SJCRH30 (cell line): ENCODE measurements at places on chromosomes 5 and 9.
A peak's percentile ranks its signal among the peaks of the same experiment; 100 is the strongest.

- no peak for DNase-seq
Measured at GRCh38 chr5:14268738-14269137, 125.6 kb downstream of the TRIO start.

DNA sequence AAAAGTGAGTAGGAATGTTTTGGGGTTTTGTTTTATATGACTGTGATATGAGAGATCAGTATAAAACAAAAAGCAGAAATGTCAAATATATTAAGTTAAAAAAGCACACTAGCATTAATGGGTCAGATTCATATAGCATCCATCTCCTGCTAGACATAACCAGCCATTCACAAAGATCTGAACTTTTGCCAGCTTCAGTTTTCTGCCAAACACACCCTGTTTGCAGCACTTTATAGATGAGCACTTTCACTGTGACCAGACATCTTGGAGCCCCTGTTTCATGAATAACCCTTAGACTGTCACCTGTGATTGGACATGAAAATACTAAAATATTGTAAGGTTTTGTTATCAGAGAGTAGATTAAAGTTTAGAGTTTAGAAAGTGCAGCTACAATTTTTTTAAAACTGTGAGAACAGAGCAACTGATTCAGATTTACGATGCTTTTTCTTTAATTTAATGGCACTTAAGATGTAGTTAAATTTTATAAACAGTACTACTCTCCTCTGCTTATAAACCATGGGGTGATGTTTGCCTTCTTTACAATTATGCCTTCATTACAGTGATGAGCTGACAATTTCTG, 142.6 kb downstream of the KCTD16 start:
- DNase-seq, result no peak

DNA sequence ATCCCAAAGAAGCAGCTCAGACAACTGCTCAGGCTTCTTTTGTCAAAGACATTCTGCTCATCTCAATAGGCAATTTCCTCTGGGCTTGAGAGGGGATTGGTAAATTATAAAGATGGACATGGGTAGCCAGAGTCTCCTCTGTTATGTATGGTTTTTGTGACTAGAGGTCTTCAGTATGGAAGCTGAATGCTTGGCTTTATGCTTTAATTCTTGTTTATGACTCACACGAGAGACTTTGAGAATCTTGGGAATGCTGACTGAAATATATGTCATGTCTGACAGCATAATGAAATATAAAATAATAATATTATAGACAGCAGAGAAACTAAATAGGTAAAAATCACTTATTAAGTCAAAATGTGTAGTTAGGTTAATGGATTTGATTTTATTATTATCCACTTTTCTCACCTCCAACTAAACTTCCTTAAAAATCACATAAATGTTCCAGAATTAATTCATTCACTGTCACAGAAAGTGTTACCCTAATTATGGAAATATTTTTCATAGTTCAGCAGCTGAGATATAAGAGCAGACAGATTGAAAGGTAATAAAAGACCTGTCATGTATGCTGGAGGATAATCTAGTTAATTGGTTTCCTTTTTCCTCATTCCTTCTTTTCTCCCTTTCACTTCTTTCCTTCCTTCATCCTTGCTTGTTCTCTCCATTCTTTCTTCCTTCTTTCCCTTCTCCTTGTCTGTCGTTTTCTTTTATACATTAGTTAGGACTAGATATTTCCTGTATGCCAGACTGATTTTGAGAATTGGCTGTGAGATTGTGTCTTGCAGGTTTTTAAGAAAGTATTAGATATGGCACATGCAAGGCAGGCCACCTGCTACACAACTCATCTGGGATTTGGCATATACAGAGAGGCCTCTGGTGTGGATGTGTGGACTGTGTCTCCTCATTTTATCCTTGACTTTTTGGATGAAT, 1866.1 kb upstream of the NUDT12 start:
- no peak for DNase-seq

GRCh38 chr5:108983461-108984092, 235.9 kb downstream of the FER start:
- no peak for DNase-seq

DNA sequence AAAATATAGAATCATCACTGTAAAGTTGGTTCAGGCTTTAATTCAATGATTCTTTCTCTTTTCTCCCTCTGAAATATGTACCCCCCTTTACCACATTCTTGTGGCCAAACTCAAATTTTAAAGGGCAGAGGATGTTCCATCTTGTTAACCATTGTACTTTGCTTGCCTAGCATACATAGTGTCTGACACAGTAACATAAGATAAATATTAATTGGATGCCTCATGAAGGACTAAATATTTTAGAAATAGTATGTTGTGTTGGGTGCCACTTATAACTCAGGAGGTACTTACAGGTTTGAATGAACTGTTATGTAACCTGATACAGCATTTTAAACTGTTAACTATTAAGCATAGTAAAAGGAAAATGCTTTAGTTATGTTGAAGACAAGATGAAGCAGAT, 71.5 kb downstream of the NIPBL start:
- no peak for DNase-seq

GRCh38 chr9:127897193-127897692, 2.2 kb downstream of the ST6GALNAC6 start:
- peak; percentile 94 for DNase-seq

- no peak for DNase-seq
Measured at GRCh38 chr9:76713381-76713780, 50.9 kb upstream of the PCA3 start.

DNA sequence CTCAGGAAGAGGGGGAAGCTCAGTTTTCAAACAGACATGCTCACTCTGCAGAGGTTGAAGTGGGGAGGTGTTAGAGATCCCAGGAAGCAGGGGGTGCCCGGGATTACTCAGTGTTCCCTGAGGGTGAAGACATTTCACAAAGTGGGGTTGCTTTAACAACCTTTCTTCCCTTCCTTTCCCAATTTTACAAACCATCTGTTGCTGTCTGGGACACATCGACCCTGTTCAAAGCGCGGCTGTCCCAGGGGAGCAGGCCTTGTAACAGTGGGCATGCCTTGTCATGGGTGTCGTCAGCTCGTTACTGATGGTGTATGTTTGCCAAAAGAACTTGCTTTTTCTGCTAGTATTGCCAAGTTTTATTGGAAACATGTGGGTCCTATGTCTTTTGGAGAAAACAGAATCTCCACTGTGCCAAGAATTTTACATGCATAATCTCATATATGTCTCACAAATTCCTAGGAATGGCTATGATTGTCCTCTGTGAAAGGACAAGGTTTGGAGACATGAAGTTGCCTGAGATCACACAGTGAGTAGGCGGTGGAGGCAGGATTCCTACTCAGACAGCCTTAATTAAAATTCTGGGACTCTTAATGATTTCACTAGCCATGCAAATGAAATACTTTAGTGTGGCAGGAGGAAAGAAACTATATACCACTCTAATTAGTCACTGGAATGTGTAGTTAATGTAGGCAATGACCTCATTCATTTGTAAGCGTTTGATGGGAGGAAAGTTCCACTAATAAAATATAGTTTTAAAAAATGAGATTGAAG, 198.9 kb downstream of the NXNL2 start:
- DNase-seq, result peak; percentile 18

DNA sequence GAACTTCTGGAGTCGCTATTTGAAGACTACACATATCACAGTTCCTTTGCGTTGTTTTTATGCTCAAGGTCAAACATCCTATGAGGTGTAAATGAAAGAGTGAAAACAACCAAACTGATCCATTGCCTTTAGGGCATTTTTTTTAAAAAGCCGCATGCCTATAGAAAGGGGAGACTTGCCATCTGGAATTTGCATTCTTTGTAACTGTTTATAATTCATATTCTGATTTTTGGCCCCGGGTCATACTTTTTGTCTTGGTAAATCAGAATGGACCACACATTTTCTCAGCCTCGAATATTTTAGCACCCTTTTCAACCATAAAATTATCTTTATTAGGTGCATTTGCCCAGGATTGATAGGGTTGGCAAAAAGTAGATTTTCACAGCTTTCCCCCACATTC, 188.0 kb downstream of the GOLPH3 start:
- DNase-seq, result no peak

DNA sequence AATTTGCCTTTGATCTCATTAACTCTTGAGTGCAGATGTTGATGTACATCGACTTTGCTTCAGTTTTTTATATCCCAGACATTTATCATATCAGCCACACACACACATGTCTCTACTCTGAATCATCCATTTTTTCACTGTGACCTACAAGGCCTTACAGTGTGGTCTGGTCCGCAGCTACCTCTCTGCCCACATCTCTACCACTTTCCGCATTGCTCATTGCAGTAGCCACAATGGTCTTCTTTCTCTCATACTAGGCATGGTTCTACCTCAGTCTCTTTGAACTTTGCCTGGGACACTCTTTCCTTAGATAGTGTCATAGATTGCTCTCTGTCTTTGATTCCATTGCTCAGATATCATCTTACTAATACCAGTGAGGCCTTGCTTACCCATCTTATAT, 87.9 kb upstream of the FSD1L start:
- DNase-seq, result no peak

DNA sequence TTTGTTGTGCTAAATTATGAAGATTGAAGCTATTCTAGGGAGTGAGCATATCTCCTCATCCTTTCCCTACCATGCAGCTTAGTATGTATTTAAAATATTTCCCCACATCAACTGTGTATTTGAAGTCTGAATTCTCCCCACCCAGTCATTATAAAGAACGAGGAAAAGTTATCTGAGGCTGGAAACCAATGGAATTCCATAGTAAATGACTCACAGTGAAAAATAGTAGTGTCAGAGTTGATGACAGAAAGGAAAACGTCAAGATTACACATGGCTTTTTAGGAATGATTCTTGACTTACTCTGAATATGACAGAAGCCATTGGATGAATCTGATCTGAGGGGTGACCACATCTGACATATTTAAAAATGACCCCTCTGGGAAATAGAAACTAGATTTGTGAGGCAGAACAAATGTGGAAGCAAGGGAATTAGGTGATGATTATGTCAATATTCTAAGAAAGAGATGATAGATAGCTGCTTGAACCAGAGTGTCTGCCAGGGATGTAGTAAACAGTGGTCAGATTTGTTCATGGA, 1768.9 kb upstream of the CDH9 start:
- no peak for DNase-seq

DNA sequence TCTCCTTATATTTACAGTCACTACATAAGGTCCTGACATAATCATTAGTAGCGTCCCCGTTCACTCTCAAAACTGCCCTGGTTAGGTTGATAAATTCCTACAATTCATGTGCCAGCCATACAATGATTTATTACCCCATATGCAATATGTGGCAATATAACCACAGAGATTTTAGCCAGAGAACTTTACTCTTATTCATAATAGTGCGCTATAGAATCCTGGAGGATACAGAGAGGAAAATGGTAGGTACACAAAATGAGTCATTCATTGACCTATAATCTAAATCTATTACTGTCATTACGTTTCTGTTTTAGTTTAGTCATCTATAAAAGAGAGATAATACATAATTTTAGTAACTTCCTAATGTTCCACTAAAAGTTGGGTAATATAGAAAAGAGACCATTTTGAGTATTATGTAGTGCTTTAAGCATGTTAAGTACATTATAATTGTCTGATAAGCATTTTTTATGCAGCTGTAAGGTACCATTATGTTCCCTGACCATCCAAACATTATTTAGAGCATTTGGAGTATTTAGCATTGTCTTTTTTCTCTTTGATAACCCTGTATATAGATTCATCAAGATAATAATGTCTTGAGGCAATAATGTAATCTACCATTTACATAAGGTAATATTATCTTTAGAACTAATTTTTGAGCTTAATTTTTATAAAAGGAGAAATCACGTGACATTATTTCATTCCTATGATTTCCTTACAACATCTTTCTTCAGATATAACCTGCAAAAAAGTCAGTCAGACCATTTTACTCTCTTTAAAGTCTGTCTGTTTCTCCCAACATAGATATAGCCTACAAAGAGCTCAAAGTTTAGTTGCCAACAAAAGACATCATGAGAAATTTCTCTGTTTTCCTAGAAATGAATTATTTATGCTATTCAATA, 655.5 kb upstream of the ZNF608 start:
- no peak for DNase-seq

GRCh38 chr9:10059044-10059443, 553.8 kb downstream of the PTPRD start:
- DNase-seq, result no peak

- DNase-seq, result no peak
Measured at GRCh38 chr5:141585594-141585993, 33.2 kb downstream of the DIAPH1 start.

- DNase-seq, result no peak
Measured at GRCh38 chr9:20394969-20395368, 227.3 kb downstream of the MLLT3 start.

DNA sequence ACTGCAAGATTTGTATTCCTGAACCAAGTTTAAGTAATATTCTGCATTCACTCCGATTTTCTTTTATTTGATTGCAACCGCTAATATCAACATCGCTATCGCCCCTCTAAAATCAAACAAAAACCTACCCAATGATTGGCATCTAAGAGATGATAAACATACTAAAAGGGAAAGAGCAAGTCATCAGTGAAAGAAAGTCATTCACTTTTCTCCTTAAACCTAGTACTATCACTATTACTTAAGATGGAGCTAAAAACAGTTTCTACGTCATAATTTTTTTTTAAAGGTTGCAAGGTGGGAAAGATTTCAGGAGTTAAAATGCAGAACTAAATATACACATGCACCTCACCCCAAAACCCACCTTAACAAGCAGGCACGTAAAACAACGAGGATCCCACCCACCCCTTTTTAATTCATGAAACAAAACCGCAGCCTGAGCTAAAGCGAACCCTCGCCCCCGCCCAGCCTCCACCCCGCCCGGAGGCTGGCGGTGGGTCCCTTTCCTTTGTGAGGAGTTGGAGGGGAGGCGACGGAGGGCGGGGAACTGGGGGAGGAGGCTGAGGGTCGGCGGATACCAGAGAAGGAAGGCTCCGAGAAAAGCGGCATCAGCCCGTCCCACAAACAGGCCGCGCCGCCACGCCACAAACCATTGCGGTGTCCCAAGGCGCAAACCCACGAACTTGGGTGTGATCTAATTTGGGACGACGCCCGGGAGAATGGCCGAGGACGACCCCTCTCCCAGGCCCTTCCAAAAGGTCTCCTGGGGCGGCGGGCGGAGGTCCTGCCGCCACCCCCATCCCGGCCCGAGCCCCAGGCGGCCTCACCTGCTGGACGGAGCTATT, 861 bp downstream of the UBQLN1 start:
- peak; percentile 80 for DNase-seq

DNA sequence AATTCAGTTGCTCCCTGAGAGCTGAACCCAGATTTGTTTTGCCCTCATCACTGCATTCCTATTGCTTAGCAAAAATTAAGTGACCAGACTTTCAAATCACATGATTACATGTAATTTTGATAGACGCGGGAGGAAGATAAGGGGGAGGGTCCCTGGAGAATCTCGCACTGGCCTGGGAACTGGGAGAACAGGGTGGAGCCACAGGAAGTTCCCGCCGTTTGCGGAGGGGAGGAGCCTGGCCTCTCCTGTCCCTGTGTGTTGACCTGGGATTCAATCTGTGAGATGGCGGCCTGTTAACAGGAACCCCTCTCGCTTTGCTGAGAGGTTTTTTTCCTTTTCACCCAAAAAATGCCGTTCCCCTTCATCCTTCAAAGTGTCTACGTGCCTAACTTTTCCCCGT, 142.9 kb upstream of the OR13F1 start:
- DNase-seq, result no peak

- no peak for DNase-seq
Measured at GRCh38 chr5:7325975-7326913, 69.7 kb upstream of the ADCY2 start.

- no peak for DNase-seq
Measured at GRCh38 chr9:69502671-69503301, 169.4 kb downstream of the APBA1 start.
